ENCODE measurements at places on chromosomes 4 and X. TPM values are rescaled to one million over a fixed set of nuclear protein-coding genes. Genes with fewer than 3 reads are reported as not detected.

- DNase-seq: no peak
Measured at GRCh38 chr4:154304679-154305078, 186.9 kb downstream of the DCHS2 start.

GRCh38 chrX:136251041-136251991 lies at the start of gene MAP7D3:
Gene MAP7D3, minus strand, starts transcription at chrX:136251400. Its CDS starts 42 bp downstream, at chrX:136251358.
- DNase-seq: peak; percentile 70

DNA sequence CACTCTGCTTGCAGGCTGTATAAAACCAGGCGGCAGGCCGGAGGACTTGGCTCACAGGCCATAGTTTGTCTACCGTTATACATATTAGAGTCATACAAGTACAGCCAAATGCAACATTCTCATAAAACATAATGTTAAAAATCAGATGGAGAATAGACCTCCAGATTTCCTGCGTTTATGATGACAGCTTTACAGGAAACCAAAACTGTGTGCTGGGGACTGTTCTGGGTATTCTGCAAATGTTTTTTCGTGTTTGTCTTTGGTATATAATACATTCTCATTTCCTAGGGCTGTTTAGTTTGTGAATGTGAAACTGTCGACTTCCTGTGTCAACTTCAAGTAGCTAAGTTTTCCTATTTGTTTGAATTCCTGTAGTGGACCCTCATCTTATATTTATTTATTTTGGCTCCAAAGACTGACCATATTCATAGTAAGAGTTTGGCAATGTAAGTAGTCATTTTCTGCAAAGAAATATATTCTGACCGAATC lies 79.5 kb upstream of the FAM9C start:
- DNase-seq: peak; percentile 12

GRCh38 chrX:14865201-14865600 lies 7.7 kb downstream of the FANCB start:
- no peak for DNase-seq

GRCh38 chr4:172104539-172104938 lies 291.3 kb downstream of the GALNTL6 start:
- DNase-seq: no peak

DNA sequence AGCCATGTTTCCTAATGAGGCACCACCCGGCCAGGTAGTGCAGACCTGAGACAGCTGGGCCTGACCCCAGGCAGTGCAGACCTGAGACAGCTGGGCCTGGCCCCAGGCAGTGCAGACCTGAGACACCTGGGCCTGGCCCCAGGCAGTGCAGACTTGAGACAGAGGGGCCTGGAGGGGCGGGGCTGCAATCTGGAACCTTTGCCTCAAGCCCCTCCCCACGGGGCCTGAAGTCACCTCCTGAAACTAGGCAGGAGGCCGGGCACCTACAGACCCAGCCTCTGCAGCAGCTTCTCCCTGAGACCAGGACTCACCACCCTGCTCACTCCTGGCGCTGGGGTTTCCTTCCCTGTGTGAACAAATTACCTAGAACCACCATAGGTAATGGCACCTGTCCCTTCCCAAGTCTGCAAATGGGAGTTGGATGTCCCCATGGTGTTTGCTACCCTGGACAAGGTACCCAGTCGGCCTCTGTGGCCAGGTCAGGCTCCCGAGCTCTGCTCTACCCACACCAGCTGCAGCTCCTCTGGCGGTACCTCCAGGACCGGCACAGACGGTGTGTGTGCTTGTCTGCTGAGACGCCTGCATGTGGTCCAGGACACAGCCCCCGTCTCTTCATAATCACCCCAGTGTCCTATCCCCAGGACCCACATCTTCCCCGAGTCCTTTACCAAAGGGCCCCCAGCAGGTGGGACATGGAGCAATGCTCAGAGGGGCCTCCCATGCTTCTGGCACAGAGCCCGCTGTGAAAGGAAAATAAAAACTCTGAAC lies 53.1 kb upstream of the C4orf50 start:
- no peak for DNase-seq

DNA sequence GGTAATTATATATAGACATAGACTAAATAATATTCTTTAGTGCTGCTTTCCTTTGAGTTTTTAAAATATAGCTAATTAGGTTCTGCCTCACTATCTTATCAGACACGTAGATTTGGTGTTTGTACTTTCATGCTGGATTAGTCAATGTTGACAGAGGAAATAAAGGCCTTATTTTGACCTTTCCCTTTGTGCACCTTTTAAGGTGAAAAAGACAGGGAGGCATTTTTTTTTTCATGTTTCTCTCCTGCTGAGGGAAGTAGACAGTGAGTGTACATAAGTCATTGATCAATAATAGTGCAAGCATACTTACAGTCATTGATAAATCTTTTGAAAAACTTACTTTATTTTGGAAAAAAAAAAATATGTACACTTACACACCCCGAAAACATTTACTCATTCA lies 467.8 kb downstream of the GRXCR1 start:
- no peak for DNase-seq

RS1 gene
- not detected for total RNA-seq

CPXCR1 gene
- not detected for total RNA-seq
